ENCODE measurements at places on chromosomes 11 and 22. TPM values are rescaled to one million over a fixed set of nuclear protein-coding genes. Genes with fewer than 3 reads are reported as not detected.

Gene PAMR1
- not detected for total RNA-seq

Gene CARNS1
- total RNA-seq = 0.16 TPM

Gene OR4D5
- not detected for total RNA-seq

Gene SULT4A1
- not detected for total RNA-seq

Gene VSIG10L2
- not detected for total RNA-seq

Gene MRGPRG
- not detected for total RNA-seq

Gene OMP
- not detected for total RNA-seq

Gene NXPE4
- not detected for total RNA-seq

Gene OR5L1
- not detected for total RNA-seq

Gene OAF
- 9.7 TPM for total RNA-seq

Gene GGTLC3
- not detected for total RNA-seq

Gene RHOD
- 31.4 TPM for total RNA-seq

Gene SCGB1D2
- not detected for total RNA-seq

Measured in A549 treated with dexamethasone at 1 μM for 4 hours (cell line).